ENCODE measurements at places on chromosomes 2 and 18. TPM values are rescaled to one million over a fixed set of nuclear protein-coding genes. Genes with fewer than 3 reads are reported as not detected.

The SLC40A1 gene
- total RNA-seq: 22.6 TPM

The PROM2 gene
- 0.19 TPM for total RNA-seq

The MAP3K19 gene
- not detected for total RNA-seq

The FAM124B gene
- total RNA-seq: 3.6 TPM

The DPP4 gene
- 110 TPM for total RNA-seq

The KLHL29 gene
- 4.0 TPM for total RNA-seq

Data from aortic smooth muscle cell (primary cell).